ENCODE measurements at places on chromosomes 4 and X.
A peak's percentile ranks its signal among the peaks of the same experiment; 100 is the strongest.

- DNase-seq = no peak
Observed at GRCh38 chr4:26887809-26888208, 27.2 kb downstream of the STIM2 start.

- DNase-seq = no peak
Observed at GRCh38 chr4:79913581-79913980, 159.4 kb downstream of the ANTXR2 start.

DNA sequence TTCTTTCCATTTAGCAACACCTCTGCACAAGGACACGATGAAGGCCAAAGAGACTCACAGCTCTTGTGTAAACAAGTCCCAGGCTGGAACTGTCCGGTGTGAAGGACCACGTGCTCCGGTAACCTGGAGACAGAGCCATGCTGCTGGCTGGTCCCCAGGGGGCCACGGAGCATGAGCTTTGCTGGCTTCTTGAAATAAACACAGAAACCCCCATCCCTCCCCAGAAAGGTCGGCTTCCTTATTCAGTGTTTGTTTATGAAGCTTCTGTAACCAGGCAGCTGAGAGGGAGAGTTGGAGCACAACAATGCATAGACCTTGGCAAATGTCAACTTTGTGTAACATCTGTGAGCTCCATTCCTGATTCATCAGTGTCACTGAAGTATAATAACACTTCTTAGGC, 109.4 kb downstream of the GPR143 start:
- no peak for DNase-seq

GRCh38 chrX:10156199-10157031, at the start of gene CLCN4:
TSS of gene CLCN4 (plus strand) at chrX:10156975. CDS start at chrX:10185033, 28,058 bp downstream.
- DNase-seq = no peak

DNA sequence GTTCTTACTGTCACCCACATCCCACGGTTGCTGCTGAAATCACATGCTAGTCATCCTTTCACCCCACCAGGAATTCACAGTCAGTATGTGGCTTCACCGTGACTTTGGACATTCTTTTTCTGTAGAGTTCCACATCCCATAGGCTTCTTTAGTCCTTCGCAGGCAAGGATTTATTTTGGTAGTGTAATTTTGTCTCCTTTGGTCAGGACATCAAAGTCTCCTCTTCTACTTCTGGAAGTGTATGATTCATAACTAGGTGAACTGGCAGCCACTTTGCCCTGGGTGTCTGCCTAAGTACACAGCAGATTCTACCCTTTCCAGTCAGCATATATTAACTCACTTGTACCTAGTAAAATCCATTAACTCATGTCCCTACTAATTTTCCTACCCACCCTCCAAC, 38.3 kb upstream of the MMAA start:
- no peak for DNase-seq

DNA sequence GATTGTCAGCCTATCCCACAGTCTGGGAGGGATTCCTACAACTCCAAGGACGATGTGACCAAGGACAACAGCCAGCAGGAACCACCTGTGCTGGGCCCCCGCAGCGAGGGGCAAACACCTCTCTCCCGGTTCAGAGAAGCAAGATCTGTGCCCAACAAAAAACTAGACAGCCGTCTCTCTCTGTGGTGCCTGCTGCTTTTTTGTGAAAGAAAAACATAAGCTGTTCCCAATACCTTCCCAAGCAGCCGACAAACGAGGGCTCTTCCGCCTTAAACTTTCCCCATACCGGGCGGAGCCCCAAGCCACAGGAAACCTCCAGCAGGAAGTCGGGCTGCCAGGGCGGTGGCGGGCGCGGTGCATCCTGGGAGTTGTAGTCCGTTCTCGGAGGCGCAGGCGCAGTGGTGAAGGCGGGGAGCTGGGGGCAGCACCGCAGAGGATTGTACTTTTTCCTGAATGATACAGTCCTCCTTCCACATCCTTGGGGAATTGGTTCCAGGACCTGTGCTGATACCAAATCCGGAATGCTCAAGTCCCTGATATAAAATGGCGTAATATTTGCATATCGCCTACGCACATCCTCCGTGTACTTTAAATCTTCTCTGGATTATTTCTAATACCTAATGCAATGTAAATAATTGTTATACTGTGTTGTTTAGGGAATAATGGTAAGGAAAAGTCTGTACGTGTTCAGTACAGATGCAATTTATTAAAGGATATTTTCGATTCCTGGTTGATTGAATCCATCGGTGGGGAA, 63.1 kb upstream of the IRF2 start:
- DNase-seq = peak; percentile 89

- DNase-seq = no peak
Observed at GRCh38 chrX:77622233-77622632, 163.8 kb downstream of the ATRX start.

DNA sequence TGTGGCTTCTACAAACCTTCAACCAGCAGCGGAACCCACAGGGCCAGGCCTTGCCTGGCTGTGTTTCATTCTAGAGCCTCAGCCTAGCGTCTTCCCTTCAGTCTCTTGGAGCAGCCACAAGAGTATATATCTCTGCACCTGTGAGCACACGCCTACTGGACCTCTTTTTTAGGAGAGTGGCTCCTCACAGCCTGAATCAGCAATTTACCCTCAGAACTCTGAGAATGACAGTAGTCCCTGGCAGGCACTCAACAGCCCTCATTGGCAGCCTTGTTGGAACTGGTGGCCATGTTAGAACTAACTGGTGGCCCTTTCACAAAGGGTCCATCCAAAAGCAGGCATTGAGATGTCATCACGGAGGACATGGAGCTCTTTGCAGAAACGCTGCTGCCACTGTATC, 138.9 kb downstream of the BCOR start:
- DNase-seq = no peak

- no peak for DNase-seq
Observed at GRCh38 chrX:22445880-22446279, 173.2 kb downstream of the CBLL2 start.

- no peak for DNase-seq
Observed at GRCh38 chr4:189021831-189022230, 882.6 kb downstream of the TRIML1 start.

DNA sequence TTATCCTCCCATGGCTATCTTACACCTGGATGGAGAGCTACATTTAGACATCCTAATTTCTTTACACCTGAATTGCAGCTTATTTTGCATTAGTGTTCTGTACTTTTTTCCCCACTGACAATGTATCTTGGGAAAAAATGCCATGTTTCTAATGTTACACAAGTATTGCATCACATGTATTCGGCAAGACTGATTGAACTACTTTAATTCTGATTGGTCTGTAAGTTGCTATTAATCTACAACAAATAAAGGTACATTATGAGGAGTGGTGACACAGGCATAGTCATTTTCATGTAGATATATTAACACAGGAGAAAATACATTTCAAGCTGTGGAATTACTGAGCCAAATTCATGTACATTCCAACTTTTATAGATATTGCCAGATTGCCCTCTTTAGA, 558.0 kb downstream of the TRIML1 start:
- no peak for DNase-seq

DNA sequence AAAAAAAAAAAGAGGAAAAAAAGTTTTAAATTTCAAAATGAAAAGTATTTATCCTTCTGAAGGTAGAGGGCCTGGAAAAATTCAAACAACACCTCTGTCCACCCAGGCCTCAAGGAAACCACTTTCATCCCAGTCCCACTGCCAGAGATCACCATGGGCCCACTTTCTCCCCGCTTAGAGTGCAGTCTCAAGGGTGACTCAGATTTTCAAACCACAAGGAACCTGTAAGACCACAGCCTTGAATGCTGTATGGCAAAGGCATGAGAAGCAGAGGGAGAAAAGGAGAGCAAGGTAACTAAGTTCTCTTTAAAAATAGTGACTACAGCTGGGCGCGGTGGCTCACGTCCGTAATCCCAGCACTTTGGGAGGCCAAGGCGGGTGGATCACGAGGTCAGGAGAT, 87.9 kb upstream of the PACRGL start:
- no peak for DNase-seq

DNA sequence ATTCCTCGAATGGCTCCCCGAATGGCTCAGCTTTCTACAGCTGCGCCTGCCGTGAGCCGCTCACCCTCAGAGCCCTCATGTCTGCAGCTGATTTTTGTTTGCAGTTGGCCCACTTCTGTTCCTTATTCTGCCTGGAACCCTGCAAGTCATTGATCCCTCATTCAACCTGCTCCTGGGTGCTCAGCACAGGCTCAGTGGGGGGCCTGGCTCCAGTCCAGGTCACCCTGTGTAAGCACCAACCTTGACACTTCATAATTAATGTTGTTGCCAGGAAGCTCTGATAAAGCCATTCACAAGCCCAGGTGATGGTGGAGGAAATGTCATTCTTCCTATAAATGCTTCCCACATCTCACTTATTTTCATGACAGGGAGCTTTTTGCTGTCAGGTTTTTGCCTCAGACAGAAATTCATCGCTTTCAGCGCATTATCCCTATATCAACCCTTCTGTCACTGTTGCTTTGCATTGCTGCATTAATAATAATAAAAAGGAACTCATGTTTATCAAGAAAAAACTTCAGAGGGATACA, 85.7 kb downstream of the F11 start:
- no peak for DNase-seq
